ENCODE measurements at places on chromosomes 4 and X.

- no peak for DNase-seq
Measured at GRCh38 chr4:52107336-52107735, 56.2 kb downstream of the SPATA18 start.

DNA sequence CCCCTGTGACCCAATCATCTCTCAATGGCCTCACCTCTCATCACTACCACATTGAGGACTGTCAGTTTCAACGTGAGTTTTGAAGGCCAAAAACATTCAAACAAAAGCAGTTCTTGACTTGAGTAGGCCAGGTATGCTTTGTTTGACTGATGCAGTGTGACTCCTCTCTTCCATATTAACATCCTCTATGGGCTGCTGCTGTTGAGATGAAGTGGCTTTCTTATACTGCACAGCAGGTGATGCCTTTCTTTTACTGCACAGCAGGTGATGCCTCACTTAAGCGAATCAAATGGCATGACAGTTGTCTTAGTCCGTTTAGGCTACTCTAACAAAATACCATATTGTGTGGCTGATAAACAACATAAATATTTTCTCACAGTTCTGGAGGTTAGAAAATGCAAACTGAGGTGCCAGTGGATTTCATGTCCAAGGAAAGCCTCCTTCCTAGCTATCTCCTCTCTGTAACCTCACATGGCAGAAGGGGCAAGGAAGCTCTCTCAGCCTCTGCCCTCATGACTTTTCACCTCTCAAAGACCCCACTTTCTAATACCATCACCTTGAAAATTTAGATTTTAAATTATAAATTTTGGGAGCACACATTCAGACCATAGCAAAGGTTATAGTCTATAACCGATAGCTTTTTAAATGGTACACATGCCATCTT, 2267.9 kb upstream of the AGA start:
- DNase-seq = no peak

GRCh38 chr4:143617994-143618679, 82.3 kb downstream of the FREM3 start:
- no peak for DNase-seq

DNA sequence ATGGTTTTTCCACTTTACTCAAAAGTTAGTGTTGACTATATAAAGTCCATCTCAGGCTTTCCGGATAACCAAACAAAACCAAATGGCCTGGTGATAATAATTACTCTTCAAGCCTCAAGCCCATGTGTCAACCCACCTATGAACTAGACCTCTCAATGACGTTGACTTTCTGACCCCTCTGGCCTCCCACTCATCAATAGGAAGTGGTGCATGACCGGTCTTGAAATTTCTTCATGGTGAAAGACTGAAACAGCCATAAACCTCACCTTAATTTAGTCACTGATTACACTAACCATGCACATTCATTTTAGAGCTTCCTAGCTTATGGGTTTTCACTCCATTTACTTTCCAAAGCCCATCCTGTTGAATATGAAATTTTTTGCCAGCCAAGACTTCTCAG, 276.0 kb downstream of the KLHL13 start:
- no peak for DNase-seq

GRCh38 chrX:20284444-20284843, 17.7 kb upstream of the RPS6KA3 start:
- DNase-seq = no peak
